Right forelimb (tissue), 1 donor: ENCODE measurements at places on chromosomes 7 and 10.

GRCh38 chr7:69430384-69431021, 167.8 kb upstream of the AUTS2 start:
- DNase-seq, result peak; percentile 75

DNA sequence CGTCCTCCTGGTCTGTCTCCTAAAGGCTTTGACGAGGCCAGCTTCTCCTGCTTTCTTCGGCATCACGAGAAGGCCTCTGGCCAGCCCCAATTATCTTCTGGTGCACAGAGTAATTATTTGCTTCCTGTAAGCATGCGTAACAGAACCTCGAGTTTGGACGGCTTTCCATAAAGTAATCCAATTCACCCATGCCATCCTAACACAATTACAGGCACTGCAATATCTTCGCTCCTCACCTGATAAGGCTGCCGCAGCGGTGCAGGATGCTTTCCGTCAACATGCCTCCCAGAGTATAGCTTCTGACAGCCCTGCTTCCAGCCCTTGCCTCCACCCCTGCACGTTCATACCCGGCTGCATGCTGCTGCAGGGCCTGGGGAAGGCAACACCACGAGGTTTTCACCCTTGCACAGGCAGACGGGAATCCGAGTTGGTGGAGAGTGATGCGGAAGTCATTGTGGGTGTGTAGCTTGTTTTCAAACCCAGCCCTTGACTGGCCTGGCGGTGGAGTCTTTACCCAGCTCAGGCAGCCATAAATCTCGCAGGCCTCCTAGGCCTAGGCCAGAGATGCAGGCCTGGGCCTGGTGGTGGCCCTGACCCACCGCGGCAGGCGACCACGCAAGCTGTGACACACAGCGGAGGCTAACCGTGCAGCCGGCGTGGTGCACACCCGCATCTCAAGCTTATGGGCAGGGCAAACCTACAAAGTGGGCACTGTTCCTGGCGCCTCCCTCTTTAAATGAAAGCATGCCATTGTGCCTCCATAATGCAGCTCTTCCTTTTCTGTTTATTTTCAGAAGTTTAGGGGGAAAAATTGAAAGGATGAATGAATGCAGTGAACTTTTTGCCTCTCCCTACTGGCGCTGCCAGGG, 12.7 kb downstream of the EBF3 start:
- DNase-seq, result peak; percentile 56

DNA sequence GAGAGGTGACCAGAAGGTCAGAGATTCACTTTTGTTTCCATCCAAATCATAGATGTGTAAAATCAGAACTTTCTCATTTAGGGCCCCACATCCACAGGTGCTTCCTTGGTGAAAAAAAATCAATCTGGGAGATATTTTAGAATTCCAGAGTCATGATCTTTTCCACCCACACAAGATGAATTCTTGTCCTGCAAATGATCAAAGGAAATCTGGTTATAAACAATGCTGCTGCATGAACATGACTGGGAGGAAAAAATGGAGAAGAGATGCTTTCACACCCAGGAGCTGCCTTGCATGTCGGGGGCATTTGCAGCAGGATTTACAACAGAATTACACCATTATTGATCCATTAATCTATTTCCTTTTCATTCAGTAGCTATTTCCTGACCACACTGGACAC, 106.5 kb upstream of the TMEM72 start:
- no peak for DNase-seq

DNA sequence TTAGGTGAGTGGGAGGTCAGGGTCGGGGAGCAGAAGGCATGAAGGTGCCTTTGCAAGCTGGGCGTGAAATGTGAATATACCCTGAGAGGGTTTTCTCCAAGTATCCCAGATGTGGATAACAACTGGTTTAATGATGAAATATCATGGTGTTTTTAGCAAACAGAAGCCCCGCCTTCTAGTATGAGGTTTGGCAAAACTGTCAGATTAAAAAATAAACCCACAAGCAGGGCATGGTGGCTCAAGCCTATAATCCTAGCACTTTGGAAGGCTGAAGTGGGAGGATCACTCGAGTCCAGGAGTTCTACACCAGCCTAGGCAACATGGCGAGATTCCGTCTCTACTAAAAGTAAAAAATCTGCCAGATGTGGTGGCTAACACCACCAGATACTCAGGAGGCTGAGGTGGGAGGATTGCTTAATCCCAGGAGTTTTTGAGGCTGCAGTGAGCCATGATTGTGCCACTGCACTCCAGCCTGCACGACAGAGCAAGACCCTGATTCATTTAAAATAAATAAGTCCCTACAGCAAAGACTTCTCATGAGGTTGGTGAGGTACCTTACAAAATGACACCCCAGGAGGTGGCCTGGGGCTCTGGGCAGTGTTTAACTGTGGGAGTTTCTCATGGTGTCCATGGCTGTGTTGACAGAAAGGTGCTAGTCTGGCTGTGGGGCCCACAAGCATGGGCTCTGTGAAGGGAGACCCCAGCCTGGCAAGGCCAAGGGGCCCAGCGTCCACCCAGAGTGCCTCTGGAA, 6.7 kb upstream of the PWWP2B start:
- no peak for DNase-seq

- DNase-seq, result no peak
Observed at GRCh38 chr7:1895664-1896515, 225.8 kb downstream of the ELFN1 start.

GRCh38 chr7:132205509-132205908, 370.8 kb downstream of the PLXNA4 start:
- no peak for DNase-seq

GRCh38 chr10:96397902-96398301, 39.1 kb upstream of the OPALIN start:
- no peak for DNase-seq

- no peak for DNase-seq
Observed at GRCh38 chr7:22860337-22860736, 37.7 kb upstream of the TOMM7 start.

DNA sequence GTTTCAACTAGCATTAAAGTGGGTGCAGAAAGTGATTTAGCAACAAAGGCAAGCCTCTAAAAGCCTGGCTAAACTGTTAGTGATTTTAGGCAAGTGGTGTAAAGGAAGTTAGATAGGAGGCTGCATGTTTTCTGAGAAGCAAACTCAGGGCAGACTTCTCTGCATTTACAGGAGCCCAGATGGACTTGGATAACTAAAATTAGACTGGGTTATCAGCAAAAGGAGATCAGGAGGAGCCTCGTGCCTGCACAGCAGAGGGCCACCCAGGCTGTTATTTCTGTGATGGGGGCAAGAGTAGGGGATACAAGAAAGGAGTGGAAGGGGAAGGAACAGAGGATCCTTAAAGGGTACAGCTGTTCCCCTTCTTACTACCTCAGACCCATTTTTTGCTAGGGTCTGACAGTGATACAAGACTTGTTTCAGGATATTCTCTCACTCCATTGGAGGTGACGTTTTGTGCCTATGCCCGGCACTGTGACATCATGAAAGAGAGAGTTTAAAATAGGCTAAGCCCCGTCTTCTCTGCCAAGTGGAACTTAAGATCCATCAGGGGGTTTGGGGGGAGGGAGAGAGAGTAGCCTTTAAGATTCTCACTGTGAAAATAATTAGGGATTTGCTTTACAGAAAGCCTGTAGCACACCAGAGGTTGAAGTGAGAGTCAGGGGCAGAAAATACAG, 49.6 kb upstream of the PDCD4 start:
- DNase-seq, result peak; percentile 55

- no peak for DNase-seq
Observed at GRCh38 chr10:34186745-34187144, 628.4 kb downstream of the PARD3 start.

GRCh38 chr7:70132226-70132851, 534.1 kb downstream of the AUTS2 start:
- no peak for DNase-seq

GRCh38 chr10:44046605-44047004, 338.3 kb downstream of the CXCL12 start:
- DNase-seq, result peak; percentile 25

GRCh38 chr7:81884817-81885216, 115.0 kb upstream of the HGF start:
- no peak for DNase-seq

DNA sequence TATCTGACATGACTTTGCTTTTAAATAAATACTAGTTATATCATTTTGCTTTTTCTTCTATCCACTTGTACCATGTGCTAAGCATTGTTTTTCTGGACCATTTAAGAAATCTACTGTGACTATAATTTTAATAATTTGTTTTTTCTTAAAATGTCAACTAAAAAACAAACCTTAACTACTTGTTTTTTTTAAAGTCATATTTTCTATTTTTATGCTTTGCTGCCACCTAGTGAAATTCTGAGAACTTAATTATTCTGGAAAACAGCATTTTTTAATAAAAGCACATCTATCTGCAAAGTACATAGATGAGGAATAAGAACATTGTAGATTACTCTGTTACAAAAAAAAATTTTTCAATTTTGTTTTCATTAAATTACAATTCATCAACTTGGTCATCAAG, 47.4 kb downstream of the ORC5 start:
- DNase-seq, result no peak

- DNase-seq, result no peak
Observed at GRCh38 chr7:57821438-57822382, 371.7 kb downstream of the ZNF716 start.

DNA sequence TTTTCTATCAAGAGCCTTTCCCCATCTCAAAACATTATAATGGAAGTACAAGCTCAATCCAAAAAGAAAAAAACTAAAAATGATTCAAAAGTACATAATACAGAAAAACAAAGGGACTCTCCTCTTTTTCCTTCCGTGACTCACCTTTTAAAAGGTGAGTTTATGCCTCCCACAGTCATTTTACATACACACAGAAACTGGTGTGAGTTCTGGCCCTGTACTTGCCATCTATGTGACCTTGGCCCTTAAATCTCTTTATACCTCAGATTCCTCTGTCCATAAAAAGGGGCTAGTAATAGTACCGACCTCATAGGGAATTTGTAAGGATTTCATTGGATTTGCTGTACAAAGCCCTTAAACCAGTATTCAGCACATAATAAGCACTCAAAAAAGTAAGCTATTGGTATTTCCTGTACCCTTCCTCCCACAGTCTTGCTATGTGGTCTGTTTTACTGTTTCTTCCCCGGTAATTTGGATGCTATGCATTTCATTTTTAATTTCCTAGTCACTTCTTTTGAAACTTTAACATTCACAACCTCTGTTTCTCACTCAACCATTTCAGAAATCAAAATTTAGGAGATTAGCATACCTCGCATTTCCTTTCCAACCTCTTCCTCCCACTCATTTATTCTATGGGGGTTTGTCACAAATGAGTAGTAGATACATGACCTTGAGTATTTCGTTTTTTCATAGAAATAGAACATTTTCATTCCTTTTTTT, 39.0 kb downstream of the STK17A start:
- no peak for DNase-seq

GRCh38 chr10:132264966-132265889, 42.5 kb downstream of the STK32C start:
- no peak for DNase-seq

DNA sequence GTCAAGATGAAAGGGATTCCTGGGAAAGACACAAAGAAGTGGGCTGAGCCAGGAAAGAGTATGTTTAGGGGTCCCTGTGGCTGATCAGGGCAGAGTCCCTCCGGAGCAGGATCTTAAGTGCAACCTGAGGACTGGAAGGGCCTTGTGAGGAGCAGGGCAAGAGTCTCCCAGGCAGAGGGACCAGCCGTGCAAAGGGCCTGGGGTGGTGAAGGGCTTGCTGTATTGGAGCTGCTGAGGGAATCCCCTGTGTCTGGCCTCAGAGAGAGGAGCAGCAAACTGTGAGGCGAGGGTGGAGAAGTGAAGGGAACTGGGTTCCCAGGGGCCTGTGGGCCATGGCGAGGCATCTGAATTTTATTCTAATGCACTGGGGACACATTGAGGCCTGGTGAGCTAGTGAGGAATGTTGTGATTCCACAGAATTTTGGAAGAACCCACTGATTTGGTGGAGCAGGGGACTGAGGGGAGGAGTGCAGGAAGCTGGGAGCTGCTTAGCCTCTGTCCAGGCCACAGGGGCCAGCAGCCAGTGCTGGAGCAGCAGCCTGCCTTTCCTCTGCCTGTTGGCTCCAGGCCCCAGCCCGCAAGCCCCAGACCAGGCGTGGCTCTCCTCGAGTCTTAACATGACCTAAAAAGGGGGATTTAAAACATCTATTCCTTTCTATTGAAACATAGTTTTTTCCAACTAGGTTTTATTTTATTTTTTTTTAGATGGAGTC, 138.4 kb upstream of the IGFBP3 start:
- no peak for DNase-seq

- DNase-seq, result no peak
Observed at GRCh38 chr10:14016011-14016536, 314.6 kb downstream of the FRMD4A start.

DNA sequence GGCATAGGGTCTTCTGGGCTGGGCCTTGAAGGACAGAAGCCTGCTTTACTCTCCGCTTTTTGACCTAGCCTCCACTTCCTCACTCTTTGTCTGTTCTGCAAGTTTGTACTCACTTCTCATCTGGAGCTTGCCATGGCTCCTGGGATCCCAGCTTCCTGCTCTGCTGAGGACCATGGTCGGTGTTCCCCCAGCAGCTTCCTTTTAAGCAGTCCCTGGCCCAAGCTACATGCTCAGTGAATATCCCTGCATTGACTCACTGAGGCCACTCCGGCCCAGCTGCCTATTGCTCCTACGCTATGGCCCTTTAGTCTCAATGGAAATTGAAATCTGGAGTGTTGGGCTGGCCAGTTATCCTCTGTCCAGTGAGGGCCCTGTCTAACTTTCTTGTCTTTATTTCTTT, 427.7 kb downstream of the RPS24 start:
- no peak for DNase-seq

- no peak for DNase-seq
Observed at GRCh38 chr7:31004393-31004792, 40.6 kb downstream of the GHRHR start.

DNA sequence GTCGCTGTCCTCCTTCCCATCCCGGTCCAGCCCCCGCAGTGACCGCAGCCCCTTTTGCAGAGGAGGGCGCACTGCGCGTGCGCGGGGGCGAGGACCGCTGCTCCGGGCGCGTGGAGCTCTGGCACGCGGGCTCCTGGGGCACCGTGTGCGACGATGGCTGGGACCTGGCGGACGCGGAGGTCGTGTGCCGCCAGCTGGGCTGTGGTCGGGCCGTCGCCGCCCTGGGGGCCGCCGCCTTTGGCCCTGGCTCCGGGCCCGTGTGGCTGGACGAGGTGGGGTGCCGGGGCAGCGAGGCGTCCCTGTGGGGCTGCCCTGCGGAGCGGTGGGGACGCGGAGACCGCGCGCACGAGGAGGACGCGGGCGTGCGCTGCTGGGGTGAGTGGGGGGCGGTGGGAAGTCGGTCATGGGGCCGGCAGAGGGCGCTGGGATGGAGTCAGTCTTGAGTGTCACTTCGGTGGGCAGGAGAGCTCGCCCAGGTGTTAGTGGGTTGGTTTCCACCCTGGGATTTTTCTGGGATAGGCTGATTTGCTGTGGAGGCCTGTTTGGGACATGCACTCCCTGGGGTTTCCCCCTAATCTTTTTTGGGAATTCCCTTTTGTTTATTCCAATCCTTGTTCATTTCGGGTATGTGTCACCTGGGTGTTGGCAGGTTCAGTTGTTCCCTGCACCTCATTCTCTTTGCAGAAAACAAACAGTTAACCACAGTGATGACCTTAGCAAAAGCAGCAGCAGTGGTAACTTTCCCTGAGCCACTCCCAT, 11.6 kb downstream of the SCART1 start:
- DNase-seq, result no peak

GRCh38 chr7:22051886-22052673, 106.4 kb upstream of the CDCA7L start:
- no peak for DNase-seq

GRCh38 chr10:110323503-110323902, 18.8 kb upstream of the SMNDC1 start:
- DNase-seq, result no peak

GRCh38 chr10:5888351-5888750, 1.3 kb downstream of the ANKRD16 start:
- no peak for DNase-seq

GRCh38 chr7:56110611-56111010, 4.3 kb upstream of the CHCHD2 start:
- DNase-seq, result no peak
